NK-92 treated with Interleukin-12 subunit alpha and Interleukin-12 subunit beta, amount 100 ng/mL, for 24 hours (cell line): ENCODE measurements at places on chromosomes 6 and 20.

GRCh38 chr6:109693111-109693510, 2.0 kb downstream of the FIG4 start:
- no peak for DNase-seq

GRCh38 chr6:166927935-166928643, 28.3 kb downstream of the RNASET2 start:
- no peak for DNase-seq

DNA sequence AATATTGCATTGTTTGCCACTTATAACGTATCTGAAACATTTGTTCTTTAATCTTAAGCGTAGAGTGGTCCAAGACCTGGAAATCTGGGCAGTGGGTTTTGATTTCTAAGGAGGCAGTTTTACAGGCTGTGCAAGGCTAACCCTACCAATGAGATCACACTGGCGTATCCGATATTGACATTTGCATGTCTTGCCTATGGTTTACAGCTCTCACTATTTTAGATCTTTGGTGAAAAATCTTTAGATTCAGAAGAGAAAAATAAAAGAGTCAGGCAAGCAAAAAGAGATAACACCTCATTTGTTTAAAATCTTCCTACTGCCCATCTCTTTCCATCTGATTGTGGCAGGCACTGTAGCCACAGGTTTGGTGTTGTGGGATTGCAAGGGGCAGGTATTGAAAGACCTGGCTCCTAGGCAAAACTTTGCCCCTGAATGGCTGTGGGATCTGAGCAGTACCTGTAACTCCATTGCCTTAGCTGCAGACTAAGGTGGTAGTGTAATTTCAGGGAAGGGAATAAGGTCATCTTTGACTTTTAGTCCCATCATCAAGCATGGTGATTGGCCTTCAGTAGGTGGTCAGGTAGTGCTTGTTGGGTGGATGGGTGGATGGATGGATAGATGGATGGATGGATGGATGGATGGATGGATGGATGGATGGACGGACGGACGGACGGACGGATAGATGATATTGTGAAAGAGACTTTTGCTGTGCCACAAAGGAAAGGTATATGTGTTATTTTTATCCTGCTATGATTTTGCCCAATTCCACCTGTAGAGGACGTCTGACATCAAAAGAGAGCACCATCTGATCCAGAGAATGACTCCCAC, 1.9 kb downstream of the TNFAIP3 start:
- DNase-seq, result no peak

DNA sequence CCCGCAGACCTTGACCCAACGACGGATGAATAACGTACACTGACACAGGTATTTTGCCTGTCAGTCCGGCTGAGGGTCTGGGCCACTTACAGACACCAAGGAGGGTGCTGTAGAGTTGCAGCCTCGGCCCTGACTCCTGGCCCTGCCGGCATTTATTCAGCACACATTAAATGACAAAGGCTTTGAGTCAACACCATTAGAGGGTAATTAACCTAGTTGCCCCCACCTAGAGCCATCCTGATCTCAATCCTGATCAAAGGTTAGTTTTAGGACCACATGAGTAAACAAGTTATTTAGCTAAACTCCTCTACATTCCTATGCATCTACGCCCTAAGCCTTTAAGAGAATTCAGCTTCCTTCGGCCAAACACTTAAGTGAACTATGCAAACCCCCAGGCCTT, 11.9 kb upstream of the PM20D2 start:
- DNase-seq, result no peak

DNA sequence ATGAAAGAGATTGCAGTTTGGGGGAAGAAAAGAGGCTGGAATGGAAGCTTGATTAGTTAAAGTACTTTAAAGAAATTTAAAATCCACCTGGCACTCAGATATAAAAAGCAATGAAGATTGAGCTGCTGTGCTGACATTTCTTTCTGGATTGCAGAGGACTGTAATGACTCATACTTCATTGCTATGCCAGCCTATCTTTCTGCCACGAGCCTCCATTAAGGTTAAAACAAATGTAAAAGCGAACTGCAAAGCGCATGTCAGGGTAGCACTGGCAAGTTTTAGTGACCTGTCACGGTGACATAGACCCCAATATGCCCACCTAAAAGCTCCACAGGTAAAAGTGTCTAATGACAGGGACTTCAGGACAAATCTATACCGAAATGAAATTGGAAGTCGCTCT, 449.6 kb downstream of the C6orf118 start:
- no peak for DNase-seq

DNA sequence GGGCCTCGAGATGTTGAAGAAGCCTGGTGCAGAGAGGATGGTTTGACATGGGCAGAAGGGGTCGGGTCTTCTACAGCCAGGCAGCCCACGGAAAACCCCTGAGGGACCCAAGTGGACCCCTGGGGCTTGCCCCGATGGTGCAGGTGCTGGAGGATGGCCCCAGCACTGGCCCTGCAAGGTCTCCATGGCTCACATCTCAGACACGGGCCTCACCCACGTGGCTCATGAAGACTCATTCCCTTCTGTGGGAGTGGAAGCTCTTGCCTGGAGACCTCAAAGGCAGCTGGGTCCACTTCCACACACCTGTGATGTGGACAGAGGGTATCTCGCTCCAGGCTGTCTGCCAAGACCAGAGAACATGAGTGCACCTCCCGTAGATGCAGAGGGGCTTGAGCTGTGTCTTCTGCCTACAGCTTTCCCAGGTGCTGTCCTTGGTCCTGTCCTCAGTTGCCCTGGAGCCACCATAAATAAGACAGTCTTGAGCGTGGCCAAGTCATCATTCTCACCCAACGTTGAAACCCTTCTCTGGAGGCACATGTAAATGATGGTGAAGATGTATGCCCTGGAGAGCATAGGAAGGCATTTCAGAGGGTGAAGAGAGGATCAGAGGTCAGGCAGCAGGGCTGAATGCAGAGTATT, 108.0 kb downstream of the SYNDIG1 start:
- no peak for DNase-seq

DNA sequence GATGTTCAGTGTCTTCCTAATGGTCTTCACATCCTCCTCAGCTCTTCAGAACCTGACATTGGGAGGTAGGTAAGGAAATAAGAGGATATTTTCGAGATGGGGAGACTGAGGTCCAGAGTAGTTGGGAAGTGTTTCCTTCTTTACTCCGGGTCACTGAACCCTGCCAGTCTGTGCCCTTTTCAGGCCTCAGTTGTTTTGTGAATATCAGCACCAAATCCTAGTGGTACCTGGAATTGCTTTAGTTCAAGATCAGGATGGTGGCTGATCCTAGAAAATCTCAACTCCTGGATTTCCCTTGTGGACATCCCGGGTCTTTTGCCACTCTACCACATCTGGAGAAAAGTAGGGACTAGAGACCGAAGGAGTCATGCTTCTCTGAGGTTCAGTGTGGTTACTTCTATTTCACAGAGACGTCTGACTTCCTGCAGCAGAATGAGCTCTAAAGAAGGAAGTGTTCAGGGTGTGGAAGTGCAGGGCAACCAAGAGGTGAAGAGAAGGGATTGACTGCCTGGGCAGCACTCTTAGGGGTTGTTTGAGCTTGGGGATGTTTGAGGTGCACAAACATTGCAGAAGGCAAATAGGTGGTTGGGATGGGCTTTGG, 995 bp downstream of the STK4 start:
- no peak for DNase-seq

- DNase-seq, result no peak
Measured at GRCh38 chr6:39211183-39211582, 18.1 kb downstream of the KCNK5 start.

GRCh38 chr6:101543796-101544195, 150.3 kb downstream of the GRIK2 start:
- no peak for DNase-seq

DNA sequence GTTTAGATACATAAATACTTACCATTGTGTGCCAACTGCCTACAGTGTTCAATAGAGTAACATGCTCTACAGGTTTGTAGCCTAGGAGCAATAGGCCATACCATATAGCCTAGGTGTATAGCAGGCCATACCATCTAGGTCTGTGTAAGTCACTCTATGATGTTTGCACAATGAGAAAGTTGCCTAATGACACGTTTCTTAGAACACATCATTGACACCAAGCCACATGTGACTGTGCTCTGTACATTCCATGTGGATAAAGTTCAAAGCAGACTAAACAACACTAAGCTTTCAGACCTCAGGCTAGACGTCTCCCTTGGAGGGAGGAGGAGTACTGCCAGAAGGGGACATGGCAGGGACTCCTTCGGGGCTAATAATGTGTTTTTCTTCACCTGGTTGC, 93.6 kb downstream of the KIF16B start:
- no peak for DNase-seq

GRCh38 chr20:18005170-18005989, 36.6 kb downstream of the MGME1 start:
- DNase-seq, result no peak

DNA sequence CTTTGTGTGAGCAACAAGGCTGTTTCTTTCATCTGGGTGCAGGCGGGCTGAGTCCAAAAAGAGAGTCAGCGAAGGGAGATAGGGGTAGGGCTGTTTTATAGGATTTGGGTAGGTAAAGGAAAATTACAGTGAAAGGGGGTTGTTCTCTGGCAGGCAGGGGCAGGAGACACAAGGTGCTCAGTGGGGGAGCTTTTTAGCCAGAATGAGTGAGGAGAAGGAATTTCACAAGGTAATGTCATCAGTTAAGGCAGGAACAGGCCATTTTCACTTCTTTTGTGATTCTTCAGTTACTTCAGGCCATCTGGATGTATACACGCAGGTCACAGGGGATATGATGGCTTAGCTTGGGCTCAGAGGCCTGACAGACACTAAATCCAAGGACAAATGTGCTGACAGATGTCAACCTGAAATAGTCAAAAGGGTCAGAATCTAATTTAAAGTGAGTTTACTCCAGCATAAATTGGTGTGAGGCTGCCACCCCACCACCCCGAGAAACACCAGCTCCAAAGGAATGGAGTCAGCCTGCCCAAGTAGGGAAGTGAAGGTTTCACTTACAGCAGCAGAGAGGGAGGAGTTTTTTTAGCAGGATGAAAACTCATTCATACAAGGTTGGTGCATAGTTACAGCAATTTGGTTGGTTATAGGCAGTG, 560.0 kb upstream of the CDH4 start:
- DNase-seq, result no peak
